ENCODE measurements at places on chromosomes 7 and 10. TPM values are rescaled to one million over a fixed set of nuclear protein-coding genes. Genes with fewer than 3 reads are reported as not detected.

CCDC136 gene
- total RNA-seq: 12.1 TPM

TFEC gene
- total RNA-seq: under 0.01 TPM

CRPPA gene
- total RNA-seq: 1.5 TPM

AKR1C8 gene
- not detected for total RNA-seq

TMEM196 gene
- not detected for total RNA-seq

OR2A5 gene
- total RNA-seq: not detected

HECW1 gene
- 6.1 TPM for total RNA-seq
